ENCODE measurements at places on chromosomes 11 and 22.

DNA sequence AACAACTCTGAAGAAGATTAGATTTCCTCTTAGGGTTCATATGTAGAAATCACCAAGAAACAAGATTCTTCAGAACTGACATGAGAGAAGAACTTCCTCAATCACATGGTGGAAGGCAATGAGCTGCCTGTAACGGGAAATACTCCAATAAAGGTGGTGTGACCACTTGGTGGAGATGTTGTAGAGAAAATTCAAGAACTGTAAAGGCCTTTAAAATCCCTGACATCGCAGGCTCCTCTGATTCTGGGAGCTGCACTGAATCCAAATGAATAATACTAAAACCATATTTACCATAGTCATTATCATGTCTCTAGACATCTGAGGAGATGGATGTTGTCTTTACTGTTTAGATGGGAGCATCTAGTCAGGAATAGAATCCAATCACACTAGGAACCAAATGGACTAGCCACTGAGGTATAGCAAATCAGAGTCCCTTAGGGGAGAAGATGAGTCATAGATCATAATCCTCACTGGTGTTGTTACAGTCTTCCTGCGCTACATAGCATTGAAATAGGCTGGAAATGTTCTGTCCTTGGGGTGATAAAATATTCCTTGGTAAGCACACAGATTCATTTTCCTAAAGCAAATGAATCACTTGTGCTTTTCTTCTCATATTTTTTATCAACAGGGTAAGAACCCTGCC lies 321.6 kb upstream of the TENM4 start:
- DNase-seq: no peak

GRCh38 chr11:134652586-134653255 lies 240.7 kb upstream of the B3GAT1 start:
- DNase-seq: no peak

DNA sequence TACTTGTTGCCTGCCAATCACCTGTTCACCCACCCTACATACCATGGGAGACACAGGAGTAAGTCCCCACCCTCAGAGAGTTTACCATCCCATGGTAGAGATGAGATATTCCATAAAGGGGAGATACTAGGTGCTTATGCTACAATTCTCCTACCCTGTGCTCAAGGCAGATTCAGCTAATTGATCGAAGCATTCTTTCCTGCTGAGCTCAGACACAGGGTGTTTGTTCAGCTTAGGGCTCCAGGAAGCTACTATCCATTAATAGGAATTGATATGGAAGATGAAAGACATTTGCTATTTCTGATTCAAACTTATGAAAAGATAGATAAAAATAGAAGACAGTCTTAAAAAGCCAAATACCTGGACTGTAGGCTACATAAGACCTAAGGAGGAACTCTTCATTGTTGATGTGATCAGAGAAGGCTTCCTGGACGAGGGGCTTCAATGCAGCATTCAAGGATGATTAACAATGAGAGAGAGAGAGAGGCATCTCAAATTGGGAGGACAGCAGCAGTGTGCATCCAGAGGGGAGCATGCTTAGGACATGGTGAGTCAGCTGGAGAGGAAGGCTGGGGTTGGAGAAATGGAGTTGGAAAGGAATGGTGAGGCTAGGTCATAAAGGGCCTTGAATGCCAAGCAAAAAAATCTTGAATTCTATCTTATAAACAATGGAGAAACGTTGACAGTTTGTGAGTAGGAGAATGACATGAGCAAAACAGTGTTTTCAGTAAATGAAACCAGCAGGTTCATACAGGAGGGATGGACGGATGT lies 15.0 kb downstream of the SYT13 start:
- DNase-seq: no peak

- DNase-seq: peak; percentile 2
Observed at GRCh38 chr11:2579315-2580060, 120.3 kb downstream of the KCNQ1OT1 start.

GRCh38 chr22:41570221-41570620 lies 9.4 kb downstream of the CSDC2 start:
- no peak for DNase-seq

DNA sequence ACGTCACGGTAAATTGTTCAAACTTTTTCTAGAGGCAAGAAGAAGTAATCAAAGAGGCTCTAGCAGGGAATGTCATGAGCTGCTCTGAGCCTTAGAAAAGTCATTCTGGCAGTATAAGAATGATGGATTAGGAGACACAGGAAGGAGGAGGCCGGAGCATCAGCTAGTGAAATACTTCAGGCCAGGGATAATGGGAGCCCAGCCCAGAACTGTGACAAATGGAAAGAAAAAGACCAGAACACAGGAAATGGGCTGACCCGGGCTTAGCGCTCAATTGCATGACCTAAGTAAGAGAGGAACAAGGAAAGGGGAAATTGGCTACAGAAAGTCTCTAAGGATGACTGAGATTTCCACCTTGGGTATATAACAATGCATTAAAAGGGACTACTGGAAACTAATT lies 108.6 kb downstream of the LARGE1 start:
- no peak for DNase-seq

GRCh38 chr11:62108971-62109404 lies 14.8 kb upstream of the INCENP start:
- DNase-seq: no peak

DNA sequence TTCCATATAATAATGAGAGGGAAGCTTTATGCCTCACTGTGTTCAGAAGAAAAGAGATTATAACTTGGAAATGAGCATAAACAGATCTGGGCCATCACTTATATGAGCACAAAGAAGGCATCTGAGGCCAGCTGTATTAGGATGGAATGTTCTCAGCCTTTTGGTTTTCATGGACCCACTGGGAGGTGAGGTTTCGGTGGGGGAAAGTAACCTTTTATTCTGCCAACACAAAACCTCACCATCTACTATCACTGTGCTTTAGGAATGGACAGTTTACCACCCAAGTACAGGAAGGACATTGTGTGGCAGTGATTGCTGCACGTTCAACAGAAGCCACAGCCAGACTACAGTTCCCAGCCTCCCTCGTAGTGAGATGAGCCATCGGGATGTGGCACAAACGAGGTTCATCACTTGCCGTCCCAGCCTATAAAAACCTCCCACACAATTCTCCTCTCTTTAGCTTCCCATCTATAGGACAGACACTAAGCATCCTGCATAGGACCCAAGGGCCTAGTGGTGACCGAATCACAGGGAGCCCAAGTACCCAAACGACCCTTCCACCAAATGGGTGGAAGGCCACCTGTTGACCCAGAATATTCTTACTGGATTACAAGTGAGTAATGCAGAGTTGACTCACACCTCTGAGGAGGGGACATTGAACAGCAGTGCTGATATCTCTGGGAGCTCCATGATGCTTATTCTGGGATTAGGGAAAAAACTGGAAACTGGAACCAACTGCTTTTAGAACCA lies 121.5 kb upstream of the RAG2 start:
- DNase-seq: no peak

- peak; percentile 94 for DNase-seq
Observed at GRCh38 chr11:64655941-64656601, 65.1 kb downstream of the SLC22A12 start.

DNA sequence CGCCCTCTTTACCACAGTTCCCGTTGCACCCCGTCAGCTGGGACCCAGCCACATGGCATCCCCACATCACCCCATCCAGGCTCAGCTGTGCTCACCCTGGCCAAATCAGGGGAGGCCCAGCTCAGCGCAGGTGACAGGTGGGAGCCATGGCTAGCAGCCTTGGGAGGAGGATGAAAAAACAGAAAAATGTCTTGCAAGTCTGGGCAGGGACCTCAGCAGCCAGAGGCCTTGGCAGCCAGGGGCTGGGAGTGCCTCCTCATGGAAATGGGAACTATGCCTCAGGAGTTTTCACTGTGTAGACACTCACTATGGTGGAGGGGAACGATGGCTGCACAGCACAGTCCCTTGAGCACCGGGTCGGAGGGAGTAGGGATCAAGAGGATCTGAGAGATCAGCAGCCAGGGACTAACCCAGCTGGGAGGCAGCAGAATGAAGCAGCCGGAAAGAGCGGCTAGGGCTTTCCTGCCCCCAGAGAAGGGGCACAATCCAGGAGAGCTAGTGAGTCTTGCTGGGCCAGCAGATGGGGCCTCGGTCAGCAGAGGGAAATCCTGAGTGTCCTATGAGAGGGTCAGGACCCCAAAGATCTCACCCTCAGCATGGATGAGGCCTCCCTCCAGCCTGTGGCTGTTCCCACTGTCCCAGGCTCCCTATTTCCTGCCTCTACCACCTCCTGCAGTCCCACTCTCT lies 6.2 kb upstream of the FTH1 start:
- no peak for DNase-seq

DNA sequence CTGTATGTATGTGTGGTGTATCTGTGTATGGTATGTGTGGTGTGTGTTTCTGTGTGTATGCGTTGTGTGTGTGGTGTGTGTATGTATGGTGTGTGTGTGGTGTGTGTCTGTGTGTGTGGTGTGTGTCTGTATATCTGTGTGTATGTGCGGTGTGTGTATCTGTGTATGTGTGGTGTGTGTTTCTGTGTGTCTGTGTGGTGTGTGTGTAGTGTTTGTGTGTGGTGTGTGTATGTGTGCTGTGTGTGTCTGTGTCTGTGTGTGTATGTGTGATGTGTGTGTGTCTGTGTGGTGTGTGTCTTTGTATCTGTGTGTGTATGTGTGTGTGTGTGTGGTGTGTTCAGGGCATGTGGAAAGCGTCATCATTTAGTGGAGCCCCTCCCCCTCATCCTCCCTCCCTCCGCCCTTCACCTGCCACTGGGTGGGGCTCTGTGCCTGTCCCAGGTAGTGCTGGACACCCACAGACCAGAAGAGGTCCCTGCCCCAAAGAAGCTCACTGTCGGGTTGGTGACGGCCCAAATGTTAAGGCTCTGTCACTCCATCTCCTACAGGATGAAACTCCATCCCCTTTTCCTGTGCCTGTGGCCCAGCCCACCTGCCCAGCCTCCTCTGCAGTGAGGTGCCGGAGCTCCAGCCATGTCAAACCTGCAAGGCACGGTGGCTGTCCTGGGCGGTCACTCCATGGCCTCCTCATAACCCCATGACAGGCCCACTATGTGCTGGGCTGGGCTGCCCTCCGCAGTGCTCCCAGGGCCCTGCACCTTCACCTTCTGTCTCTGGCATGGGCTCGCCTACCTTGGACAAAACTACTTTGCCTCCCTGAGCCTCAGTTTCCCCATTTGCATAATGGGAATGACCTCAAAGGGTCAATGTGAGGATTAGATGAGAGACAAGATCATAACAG lies 23.4 kb upstream of the SHISAL1 start:
- DNase-seq: no peak

DNA sequence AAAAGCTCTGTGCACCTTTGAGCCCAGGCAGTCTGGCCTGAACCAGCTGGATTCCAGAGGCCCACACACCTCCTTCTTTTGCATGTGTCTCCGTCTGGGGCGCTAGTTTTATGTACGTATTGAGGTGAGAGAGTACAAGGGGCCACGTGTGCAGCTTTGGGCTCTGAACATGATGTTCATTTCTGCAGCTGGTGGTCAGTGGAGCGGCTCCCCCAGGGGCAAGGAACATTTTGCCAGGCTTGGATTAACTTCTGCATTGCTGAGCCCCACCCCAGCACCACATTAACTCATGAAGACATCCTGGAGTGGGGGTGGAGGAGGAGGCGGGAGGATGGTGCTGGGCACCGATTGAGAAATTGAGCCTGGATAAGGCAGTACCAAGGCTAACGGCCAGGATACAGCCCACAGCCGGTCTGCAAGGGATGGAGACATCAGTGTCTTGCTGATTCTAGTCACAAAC lies 13.8 kb downstream of the USP2 start:
- peak; percentile 68 for DNase-seq

- peak; percentile 57 for DNase-seq
Observed at GRCh38 chr11:86511086-86511551, 136.4 kb downstream of the CCDC81 start.

GRCh38 chr22:30386960-30387827 lies at the start of gene RNF215:
TSS of gene RNF215 (minus strand) at chr22:30387411. CDS start at chr22:30387313, 98 bp downstream.
- DNase-seq: peak; percentile 90

DNA sequence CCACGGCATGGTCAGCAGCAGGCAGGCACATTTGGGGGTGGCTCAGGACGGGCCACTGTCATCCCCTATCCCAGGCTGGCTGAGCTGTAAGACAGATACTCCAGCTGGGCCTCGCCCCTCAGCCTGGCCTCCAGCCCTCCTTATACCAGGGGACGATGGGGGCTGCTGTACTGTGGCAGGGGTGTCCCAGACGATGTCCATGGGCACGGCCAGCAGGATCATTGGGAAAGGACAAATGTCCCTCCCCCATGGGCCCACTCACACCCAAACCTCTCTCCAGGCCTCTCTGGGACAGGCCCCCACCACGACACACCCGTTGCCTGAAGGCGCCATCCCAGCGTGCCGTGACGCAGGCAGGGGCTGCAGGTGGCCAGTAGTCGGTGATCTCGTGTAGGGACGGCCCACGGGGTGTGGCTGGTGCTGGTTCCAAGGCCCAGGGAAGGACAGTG lies 1.5 kb upstream of the IL17REL start:
- DNase-seq: no peak

- no peak for DNase-seq
Observed at GRCh38 chr11:109423466-109424190, 1.6 kb downstream of the C11orf87 start.

DNA sequence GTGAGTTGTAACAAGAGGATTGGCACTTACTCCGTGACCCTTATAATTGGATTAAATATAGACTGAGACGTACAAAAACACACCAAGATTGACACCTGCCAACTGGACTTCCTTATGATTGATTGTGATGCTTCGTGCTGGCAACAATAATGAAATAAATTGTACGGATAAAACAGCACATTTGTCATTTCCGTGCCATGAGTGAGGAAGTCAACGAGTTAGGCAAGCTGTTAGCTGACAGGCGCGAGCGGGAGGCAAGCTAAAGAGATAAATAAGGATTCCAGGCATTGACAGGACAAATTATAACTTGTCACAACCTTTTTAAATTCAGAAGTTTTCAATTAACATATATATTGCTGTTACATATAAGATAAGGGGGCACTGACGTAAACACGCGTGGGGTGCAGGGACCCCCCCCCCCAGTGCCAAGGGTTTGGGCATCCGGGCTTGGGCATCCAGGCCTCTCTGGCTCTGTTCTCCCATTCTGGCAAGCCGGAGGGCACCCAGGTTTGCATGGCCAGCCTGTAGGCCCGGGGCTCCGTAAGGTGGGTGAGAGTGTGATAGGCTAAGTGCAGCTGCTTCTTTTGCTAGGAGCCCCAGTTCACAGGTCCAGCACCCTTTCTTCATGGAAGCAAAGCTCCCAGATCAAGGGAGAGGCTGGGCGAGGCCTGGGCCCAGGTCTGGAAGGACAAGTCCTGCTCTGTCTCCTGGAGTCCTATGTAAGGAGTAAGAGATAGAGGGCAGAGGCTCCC lies 11.2 kb upstream of the PAX6 start:
- DNase-seq: no peak

- DNase-seq: no peak
Observed at GRCh38 chr11:130062026-130062425, 7.7 kb upstream of the APLP2 start.

- DNase-seq: no peak
Observed at GRCh38 chr22:44428941-44429830, 68.8 kb downstream of the RTL6 start.

- no peak for DNase-seq
Observed at GRCh38 chr11:68685656-68686380, 1.5 kb downstream of the GAL start.

Measured in inflammatory macrophage treated with lipopolysaccharide for 1 hour (primary cell).